Ovary (tissue), 10 donors: ENCODE measurements at places on chromosomes 11 and 22. TPM values are rescaled to one million over a fixed set of nuclear protein-coding genes. Genes with fewer than 3 reads are reported as not detected.

DNA sequence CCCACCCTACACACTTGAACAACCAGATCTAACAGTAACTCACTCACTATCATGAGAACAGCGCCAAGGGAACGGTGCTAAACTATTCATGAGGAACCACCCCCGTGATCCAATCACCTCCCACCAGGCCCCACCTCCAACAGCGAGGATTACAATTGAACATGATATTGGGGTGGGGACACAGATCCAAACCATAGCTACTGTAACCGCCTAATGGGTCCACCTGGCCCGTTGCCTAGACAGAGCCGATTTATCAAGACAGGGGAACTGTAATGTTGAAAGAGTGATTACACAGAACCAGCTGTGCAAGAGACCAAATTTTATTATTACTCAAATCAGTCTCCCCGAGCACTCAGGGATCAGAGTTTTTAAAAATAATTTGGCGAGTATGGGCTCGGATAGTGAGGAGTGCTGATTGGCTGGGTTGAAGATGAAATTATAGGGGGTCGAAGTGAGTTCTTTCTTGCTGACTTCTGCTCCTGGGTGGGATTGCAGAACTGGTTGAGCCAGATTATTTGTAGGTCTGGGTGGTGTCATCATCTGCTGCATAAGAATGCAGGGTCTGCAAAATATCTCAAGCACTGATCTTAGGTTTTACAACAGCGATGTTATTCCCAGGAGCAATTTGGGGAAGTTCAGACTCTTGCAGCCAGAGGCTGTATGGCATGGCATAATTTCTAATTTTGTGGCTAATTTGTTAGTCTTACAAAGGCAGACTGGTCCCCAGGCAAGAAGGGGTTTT is 17.9 kb upstream of the ZC3H12C start:
- no peak overlapping the region for H3K27ac ChIP-seq
- no peaks in the 10 kb centered on the region for H3K36me3 ChIP-seq
- no peaks in the 10 kb centered on the region for H3K27me3 ChIP-seq
- H3K4me3 ChIP-seq: no peak overlapping the region
- DNase-seq: peak; percentile 48
- H3K4me1 ChIP-seq: peaks cover 5% of the 10 kb centered on the region

DNA sequence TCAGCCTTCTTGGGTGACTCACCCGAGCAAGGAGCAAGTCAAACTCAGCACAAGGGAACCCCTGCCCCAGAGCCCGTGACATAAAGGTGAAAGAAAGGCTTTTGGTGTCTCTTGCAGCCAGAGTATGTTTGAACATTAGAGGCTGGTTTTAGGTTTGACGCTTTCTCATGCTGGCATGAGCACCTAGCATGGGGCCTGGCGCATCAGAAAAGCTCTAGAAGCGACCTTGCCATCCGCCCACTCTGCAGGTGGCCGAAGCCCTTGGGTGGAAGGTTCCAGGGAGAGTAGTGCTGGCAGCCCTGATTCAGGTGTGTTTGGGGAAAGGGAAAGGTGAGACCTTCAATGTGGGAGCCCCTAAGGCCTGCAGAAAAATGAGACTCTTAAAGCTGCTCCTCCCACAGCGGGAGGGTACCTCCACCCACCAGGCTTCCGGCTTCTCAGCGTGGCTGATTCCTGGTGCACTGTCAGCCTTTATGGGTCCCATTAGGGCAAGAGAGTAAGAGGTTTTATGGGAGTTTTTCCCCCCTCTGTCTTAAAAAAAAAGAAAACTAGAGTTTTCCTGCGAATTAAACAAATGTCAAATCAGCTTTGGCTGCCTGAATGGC is 88.4 kb downstream of the GRIK4 start:
- H3K4me1 ChIP-seq: peaks cover 2% of the 10 kb centered on the region
- no peaks in the 10 kb centered on the region for H3K36me3 ChIP-seq
- H3K4me3 ChIP-seq: no peak overlapping the region
- peak; percentile 30 for DNase-seq
- no peak overlapping the region for H3K27ac ChIP-seq

Gene CCDC83
- not detected for polyA plus RNA-seq

Gene CCDC116
- 0.85 TPM for polyA plus RNA-seq

Gene TPBGL
- 0.27 TPM for polyA plus RNA-seq

DNA sequence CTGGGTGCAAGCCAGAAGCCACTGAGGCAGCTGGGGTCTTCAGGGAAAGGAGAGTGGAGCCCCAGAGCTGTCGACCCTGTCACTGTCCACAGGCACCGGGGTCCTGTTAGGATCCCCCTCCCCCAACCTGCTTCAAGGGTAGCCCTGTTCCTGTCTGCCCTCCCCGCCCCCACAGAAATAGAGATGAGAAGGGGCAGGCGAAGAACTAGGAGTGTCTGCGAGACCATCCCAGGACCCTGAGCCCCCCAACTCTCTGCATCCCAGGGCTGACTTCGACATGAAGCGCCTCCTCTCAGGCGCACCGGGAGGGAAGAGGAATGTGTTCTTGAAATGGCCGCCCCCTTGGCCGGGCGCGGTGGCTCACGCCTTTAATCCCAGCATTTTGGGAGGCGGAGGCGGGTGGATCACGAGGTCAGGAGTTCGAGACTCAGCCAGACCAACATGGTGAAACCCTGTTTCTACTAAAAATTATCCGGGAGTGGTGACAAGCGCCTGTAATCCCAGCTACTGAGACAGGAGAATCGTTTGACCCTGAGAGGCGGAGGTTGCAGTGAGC is 607 bp upstream of the ZNF70 start:
- H3K36me3 ChIP-seq: no peaks in the 10 kb centered on the region
- no peaks in the 10 kb centered on the region for H3K27me3 ChIP-seq
- peaks cover 4% of the 10 kb centered on the region for H3K4me1 ChIP-seq
- H3K4me3 ChIP-seq: peak overlapping the region; percentile 53
